ENCODE measurements at places on chromosomes 3 and 15.

DNA sequence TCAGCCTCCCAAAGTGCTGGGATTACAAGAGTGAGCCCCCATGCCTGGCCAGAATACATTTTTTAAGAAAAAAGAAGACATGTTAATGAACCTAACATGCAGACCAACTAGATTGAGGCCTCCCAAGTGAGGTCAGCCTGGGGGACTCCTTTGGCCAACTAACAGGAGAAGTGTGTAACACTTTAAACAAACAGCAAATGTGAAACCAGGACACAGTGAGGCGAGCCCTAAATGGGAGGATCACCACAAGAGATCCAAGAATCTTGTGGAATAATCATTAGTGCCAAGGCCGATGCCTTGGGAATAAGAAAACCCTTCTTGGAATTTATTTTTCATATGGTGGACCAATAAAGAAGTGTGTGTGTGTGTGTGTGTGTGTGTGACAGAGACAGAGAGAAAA is 73.9 kb downstream of the ATP10A start:
- no peak for DNase-seq

DNA sequence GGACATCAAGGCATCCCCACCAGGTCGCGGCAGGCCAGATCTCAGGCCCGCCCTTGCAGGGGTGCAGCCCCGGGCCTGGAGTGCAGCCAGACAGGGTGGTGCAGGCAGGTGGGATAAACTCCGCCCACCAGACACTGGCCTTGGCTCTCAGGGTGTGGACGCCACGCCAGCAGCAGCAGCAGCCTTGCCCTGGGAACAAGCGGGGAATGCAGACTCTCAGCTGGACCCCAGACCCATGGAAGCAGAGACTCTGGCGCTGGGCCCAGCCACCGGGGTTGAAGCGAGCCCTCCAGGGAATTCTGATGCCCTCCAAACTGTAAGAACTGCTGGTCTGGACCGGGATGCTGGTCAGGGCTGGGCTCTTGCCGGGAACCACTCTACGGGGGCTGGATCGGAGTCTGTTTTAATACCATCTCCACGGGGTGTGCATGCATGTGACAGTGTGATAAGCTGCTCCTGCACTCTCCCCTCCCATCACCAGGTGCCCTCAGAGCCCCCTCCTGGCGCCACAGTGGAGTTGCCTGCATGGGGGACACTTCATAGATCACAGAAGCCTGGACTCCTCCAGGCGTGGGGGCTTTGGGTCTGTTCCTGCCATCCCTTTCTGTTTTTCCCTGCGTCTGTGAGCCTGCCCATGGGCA is 142.7 kb downstream of the NSMCE3 start:
- DNase-seq = no peak

GRCh38 chr3:7841451-7841850 is 660.2 kb upstream of the LMCD1 start:
- no peak for DNase-seq

GRCh38 chr3:103372031-103372430 is 937.2 kb downstream of the ZPLD1 start:
- DNase-seq = no peak

DNA sequence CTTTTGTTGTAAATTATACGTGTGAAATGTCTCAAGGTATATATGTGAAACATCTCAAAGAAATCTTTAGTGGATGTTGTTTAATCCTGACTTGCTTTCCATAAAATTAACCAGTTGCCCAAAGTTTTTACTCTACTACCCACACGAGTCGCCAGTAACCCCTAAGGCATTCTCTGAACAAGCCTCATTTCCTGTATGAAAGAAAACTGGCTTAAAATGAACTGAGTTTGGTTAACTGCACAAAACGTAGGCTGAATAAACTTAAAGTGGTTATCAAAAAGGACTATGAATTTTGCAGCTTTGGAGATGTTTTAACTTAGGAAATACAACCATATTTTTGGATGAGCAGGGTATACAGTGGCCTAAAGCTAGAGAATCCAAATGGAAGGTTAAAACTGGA is 2.7 kb upstream of the APPL1 start:
- DNase-seq = no peak

GRCh38 chr3:13276438-13277195 is 143.5 kb downstream of the NUP210 start:
- no peak for DNase-seq

- no peak for DNase-seq
Observed at GRCh38 chr15:40452296-40453090, 11.7 kb downstream of the BAHD1 start.

DNA sequence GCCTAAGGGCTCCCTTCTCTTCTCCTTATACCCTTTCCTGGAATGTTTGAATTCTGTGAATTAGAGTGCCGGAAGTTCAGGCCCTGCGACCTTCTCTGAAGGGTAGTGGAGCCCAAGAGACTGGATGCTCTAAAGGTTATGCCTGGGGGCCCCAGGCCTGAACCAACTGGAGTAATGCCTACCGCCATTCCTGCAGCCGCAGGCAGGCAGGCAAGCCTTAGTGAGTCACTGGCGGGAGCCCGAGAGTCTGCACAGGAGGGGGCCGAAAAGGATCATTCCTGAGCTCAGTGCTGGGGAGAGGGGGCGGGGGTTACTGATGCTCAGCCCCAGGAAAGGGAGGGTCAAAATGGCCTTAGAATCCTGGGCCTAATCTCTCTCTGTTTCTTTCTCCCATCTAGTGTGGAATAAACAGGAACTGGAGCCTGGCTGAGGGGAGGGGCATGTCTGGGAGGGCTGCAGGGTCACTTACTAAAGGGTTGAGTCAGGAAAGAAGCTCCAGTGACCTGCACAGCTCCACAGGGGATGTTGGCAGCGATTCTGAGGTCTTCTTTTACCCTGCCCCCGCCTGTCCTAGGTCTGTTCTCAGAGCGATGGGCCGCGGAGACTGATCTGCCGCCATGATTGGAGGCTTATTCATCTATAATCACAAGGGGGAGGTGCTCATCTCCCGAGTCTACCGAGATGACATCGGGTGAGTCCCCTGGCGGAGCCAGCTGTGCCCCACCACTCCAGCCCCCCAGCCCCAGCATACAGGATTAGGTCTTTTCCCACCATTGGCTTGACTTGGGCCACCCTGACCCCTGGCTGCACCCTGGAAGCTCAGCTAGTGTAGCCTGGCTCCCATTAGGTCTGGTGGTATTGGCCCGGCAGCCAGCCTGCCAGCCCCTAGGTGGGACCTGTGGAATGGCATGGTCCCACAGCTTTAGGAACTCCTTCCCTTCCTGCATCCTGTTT is 2.0 kb downstream of the AP2M1 start:
- DNase-seq = no peak

GRCh38 chr3:146521394-146521793 is 23.0 kb downstream of the PLSCR1 start:
- no peak for DNase-seq

GRCh38 chr15:31257286-31257685 is 69.3 kb upstream of the KLF13 start:
- no peak for DNase-seq

- no peak for DNase-seq
Observed at GRCh38 chr3:86229086-86229774, 761.7 kb downstream of the VGLL3 start.

DNA sequence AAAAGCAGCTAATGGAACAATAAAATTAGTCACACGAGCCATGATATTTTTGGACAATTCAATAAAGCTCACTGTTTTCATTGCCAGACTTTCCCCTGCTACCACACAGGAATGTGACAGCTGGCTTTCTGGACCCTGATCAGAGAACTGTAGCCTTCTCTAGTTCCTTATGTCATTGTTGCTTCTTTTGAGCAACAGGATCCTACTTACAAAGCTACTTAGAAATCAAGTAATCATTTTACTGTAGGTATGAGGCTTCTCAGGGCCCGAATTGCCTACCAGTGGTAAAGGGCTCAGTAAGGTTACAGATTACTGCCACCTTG is 94.3 kb upstream of the AADACL2 start:
- no peak for DNase-seq

GRCh38 chr15:52870015-52870414 is 79.9 kb upstream of the ONECUT1 start:
- no peak for DNase-seq

DNA sequence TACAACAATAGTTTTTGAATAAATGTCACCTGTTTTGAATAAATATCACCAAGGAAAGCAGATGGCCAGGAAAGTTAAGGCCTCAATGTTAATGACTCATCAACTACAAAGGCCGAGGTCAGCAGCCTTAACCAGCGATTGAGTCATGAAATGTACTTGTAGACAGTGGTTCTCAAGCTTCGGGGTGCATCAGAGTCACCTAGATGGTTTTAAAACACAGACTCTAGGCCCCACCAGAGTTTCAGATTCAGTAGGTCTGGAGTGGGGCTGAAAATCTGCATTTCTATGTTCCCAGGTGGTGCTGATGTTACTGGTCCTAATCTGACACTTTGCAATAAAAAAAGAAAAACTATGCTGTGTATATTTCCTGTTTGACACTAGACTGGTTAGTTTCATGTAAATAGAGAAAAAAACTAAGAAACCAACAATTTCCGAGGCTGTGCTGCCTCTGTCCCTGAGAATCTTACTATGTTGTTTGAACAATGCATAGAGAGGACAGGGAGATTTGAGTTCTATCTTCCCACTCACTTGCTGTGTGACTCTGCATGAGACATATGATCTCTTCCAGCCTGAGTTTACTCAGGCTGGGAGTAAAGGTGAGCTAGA is 9.8 kb downstream of the RAB27A start:
- no peak for DNase-seq

DNA sequence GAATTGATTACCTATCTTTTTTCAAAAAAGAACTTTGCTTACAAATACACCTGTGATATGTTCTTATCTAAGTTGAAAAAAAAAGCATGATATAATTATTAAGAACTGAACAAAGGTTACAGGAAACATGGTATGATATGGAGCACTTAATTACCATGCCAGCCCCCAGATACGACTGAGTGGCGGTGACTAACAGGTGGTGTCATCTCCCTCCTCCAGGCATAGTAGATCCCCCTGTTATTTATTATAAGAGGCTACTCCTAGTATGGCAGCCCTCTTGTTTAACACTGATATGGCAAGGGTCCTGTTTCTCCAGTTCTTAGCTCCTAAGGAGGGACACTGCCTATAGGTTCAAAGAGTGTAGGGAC is 31.0 kb upstream of the TM4SF4 start:
- DNase-seq = no peak

GRCh38 chr3:127665586-127665985 is 7.2 kb upstream of the ABTB1 start:
- no peak for DNase-seq

DNA sequence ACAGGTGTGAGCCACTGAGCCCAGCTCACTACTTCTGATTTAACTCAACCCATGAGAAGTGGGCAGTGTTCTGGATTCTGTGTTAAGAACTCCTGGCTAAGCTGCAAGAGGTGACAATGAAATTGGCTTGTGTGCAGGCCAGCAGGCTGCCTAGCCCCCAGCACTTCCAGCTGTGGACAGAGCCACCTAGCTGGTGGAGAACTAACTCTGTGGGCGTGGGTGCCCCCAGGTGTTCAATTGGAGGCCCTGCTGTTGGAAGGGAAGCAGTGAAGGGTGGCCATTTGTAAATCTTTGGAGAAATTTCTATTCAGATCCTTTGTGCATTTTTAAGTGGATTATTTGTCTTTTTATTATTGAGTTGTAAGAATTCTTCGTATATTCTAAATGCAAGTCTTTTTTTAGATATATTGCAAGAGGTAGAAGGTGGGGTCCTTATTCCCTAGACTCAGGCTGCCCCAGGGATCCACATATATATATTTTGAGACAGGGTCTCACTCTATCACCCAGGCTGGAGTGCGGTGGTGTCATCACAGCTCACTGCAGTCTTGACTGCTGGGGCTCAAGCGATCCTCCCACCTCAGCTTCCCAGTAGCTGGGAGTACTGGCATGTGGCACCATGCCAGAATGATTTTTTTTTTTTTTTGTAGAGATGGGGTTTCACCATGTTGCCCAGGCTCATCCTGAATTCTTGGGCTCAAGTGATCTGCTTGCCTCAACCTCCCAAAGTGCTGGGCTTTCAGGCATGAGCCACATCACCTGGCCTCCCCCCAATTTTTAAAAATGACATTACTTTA is 7.2 kb upstream of the SCAMP5 start:
- DNase-seq = no peak

DNA sequence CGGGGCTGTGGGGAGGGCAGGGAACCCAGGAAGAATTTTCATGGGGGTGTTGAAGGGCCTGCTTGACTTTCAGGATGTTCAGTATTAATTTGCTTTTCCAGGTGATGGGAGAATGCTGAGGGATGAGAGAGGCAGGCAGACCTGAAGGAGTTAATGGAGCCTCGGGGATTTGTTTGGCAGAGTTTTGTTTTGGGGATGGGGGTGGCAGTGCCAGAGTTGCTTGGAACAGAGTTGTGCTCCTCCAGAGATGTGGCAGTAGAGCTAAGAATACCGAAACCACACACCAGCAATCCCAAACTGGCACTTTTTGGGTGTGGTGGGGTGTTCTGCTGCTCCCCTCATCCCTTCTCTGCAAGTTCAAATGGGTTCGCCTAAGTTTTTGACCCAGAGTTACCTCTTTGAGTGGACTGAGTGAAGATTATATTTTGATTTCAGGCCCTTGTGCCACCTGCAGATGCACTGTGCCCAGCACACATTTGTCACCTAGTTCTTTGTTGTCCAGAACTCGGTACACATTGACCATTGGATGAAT is 1.6 kb downstream of the BOC start:
- no peak for DNase-seq

DNA sequence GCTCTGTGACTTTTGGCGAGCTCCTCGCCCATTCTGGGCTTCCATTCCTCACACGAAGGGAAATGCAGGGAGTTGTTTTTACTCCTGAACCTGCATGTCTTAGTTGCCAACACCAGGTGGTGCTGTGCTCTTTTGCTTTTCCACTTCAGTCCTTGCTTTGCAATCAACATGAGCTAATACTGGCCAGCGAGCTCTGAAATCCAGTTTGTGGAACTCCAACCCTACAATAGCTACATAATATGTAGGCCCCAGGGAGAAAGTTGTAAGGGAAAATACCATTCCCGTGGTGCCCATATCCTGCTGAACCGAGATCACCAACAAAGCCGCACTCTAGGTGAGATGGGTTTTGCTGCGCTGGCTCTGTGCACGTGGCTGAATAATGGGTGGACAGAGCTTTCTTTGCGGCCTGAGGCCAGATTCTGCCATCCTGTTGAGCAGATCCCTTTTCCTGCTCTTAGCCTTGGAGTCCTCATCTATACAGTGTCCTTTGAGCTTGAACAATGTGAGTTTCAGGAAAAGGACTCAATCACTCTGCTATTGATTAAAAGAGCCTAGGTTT is 25.0 kb downstream of the LSM3 start:
- DNase-seq = peak; percentile 7

- no peak for DNase-seq
Observed at GRCh38 chr15:47551079-47551478, 166.2 kb upstream of the SEMA6D start.
